EL (cell line): ENCODE measurements at places on chromosomes 5 and 9.

GRCh38 chr5:102411-103043 is 10.6 kb downstream of the PLEKHG4B start:
- DNase-seq = no peak

DNA sequence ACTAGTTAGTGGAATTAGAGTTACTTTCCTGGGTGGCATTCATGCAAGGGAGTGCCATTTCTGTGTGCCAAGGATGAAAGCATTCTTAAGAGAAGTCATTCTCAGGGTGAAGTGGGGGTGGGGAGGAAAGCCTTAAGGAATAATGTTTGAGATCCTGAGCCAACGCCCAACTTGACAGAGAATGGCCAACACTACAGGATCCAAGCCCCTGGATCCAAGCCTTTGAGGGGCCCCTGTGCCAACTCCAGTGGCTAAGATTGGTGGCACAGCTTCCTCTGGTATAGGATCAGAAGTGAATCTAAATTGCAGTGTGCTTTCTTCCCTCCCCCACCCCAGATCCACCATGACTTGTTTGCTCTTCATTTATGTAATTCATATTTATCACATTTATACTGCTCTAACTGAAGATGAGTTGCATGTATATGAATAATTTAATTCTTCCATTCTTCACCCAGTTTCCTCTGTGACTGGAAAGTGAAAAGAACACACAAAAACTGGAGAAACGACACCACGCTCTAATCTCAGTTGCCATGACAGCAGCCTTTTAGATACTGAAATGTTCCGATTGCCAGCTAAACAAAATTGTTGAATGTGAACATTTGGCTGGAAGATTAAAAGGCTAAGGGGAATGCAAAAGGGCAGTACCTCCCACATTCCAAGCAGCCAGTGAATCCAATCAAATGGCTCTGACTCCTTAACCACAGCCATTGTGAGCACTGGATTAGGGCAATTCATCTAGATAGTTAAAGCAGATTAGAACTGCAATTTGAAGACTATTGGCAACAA is 4.5 kb downstream of the ZNF608 start:
- peak; percentile 91 for DNase-seq

GRCh38 chr5:152004095-152004494 is 79.4 kb upstream of the GLRA1 start:
- no peak for DNase-seq

DNA sequence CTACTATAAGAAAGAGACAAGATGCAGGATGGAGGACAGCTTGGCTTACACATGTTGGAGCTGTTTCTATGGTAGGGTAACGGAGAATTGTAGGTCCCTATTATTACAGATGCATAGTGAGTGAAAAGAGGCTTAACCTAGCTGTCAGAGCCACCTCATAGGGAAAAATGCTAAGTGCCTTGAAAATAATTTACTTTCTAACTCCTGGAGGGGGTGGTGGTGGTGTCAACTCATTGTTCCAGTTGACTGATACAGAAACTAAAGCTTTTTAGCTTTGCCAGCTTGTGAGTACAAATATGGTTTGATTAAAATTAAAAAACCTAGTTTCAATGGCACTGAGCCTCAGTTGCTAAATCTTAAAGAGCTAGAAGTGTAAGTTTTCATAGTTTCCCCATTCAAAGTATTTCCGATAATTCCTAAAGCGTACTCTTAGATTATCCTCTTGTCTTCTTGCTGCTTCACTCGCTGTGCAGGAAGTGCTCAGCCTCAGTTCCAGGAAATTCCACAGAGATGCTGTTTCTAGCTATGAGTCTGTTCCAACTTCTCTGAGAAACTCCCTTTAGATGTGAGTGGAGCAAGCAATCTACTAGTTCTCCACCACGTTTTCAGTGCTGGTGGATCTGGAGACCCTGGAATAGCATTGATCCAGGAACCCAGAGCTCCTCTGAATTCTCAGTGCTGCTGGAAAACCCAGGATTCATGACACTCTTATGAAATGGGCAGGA is 265.2 kb downstream of the DMAC1 start:
- DNase-seq = no peak

DNA sequence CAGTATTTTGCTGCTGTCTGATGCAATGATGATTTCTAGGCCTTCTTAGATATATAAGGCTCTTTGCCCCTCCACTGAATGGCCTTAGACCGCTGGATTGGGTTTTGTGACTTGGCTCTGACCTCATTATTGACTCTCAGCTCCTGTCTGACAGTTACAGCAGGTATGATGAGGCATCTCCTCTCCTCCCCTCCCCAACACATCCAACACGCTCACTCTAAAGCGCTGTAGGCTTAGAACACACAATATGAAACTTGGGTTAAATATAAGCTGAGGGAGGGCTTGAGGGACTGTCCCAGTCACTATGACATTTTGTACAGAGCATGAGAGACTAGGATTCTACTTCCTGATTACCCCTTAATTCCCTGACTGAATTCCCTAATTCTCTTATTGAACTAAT is 18.8 kb upstream of the CER1 start:
- DNase-seq = no peak

DNA sequence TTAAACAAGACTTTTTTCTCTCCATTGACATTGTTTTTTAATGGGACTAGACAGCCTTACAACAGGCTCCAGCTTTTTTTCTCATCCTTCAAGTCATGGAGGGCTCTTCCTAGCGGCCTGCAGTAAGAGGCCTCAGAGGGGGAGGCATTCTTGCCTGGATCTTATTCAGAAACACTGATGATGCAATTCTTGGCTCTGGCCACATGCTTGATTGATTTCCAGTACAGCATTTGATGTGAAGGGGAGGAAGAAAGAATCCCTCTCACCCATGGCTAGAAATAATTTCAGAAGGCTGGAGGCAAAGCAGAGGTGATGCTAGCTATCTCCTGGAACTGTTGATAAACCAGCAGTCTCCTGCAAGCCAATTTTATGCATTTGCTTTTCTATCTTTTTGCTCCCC is 324.8 kb downstream of the PRELID2 start:
- DNase-seq = peak; percentile 25

- DNase-seq = no peak
These were observed 21.6 kb upstream of the RASA1 start for GRCh38 chr5:87246061-87246460.

DNA sequence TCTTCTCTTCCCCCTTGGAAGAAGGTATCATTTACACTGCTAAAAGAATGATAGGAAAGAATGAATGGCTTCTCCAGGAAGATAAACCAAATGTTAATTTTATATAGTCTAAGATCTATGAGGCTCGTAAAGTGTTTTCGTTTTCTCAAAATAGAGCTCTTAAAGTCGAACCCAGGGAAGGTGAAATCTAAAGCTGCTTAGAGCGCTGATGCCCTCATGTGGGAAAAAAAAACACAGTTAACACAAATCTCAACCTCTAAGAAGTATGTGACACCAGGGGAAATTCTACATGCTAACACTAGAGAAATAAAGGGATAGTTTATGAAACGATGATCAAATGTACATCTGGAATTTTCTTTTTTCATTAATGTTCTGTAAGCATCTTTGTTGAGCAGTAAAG is 257.9 kb downstream of the RASEF start:
- no peak for DNase-seq

GRCh38 chr5:55633574-55634208 is 78.4 kb downstream of the SLC38A9 start:
- peak; percentile 18 for DNase-seq

- no peak for DNase-seq
These were observed 17.0 kb upstream of the RHOBTB3 start for GRCh38 chr5:95713960-95714710.

- DNase-seq = peak; percentile 39
These were observed 11.3 kb downstream of the MYOZ3 start for GRCh38 chr5:150672237-150672883.

DNA sequence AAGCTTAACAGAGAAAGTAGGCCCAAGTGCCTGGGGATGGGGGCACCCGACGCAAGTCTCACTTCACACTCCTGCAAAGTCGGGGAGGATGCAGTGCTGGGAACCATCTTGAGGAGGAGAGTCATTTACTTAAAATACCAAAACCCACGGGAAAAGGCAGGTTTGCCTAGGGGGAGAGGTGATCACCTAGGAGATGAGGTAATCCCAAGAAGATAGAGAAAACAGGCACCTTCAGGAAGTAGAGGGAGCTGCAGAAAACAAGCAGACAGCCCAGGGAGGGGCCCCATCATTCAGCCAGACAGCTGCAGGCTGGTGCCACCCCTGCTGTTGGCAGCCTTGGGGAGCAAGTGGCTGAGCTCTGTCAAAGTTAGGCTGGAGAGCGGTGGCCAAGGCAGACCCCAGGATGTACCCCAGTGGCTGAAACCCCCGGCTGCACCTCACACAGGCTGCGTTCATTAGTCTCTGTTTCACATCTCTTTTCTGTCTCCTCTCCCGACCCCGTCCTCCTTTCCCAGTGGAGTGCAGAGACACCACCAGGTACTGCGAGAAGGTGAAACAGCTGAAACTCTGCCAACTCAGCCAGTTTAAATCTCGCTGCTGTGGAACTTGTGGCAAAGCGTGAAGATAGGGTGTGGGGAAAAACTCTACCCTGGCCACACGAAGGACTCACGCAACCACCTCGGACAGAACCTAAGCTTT is 124.9 kb downstream of the SAXO1 start:
- no peak for DNase-seq

DNA sequence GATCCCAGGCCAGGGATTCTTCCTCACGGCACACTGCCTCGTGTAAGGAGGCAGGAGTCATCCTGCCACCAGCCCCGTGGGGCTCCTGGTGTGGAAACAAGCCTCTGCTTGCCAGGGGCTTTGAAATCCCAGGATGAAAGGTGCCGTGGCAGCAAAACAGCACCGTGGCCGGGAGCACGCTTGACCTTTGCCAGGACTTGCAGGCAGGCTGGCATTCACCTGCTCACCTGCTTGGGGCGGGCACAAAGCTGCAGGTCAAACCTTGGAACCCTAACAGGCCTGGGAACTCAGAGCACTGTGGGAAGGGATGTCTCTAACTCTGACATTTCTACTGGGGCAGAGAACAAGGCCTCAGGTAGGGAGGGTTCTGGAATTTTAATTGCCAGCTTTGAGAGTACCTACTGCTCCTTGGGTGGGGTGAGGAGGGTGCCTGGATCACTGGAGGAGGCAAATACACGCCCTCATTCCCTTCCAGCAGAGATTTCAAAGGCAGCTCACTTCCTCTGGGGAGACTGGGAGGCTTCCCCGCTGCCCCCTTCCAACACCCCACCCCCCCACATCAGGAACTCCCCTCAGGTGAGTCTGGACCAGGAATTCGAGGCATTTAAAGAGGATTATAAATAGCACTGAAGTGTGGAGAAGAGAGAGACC is 45.6 kb upstream of the STXBP1 start:
- no peak for DNase-seq

DNA sequence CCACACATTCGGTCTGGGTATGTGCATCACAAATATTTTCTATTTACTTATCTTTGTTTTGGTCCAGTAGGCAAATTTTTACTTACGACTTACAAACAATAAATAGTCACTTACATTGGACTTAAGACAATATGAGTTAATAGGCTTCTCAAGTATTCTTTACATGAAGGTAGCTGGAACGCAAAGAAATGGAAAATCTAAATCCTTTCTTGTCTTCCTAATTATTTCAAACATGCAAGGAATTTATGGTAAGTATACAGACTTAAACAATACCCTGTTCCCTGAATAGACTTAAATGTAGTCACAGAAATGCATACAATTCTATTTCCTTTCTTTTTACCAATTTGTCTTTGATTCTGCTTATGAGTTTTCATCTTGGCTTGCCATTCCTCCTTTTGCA is 262.6 kb upstream of the EFNA5 start:
- DNase-seq = no peak

DNA sequence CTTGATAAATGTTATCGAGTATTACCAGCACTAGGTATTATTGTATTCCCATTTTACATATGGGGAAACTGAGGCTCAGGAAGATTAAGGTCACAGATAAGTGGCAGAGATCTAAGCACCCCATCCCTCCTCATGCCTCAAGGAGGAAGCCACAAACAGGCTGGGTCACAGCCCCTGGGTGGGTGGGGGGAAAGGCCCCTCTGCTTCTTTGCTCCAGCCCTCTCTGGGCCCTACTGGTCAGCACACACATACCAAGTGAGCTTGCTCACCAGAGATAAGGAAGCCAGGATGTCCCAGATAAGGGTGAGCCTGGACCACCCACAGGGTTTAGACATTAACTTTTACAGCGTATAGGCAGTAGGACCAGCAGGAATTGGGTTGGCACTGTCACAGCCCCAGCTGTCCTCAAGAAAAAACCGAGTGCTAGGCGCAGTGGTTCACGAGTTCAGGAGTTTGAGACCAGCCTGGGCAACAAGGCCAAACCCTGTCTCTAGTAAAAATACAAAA is 45.3 kb downstream of the STK10 start:
- no peak for DNase-seq

DNA sequence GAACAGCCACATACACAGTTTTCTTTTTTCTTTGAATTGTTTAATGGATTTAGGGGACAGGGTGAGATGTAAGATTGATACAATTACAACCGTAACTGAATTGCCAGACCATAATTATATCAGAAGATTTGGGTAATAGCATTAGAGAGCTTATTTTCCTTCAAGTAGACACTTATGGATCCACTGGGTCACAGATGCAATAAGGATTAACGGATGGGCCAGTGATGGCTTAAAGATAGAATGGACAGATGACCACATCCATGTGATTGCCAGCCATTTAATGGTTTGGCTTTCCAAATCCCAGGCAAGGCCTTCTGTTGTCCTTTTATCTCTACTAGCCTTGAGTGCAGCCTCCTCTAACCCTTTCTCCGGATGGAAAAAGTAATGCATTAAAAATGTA is 94.7 kb upstream of the NUDT12 start:
- no peak for DNase-seq

DNA sequence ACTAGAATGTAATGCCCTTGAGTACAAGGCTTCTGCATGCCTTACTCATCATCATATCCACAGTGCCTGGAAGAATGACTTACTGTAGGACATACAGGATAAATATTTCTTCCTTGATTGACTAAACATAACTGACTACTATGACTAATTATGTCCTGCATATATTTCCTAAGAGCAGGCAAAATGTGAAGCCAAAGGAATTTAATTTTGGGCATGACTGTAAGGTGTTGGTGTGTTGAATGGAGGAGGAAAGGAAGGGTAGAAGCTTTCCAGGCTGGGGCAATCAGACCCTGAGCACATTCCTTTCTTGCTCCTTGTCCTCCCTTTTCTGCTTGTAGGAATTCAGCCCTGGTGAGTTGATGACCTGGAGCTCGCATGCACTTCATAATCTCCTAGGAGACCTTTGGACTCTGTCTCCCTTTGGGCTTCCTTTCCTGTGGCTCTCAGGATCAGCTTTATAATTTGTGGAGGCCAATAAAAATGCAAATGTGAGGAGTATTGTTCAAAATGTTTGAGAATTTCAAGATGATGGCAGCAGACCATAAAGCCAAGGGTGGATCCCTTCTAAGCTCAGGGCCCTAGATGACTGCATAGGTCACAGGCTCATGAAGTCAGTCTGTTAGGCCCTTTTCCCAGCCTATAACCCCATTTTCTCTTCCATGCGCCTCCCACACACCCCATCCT is 174.0 kb downstream of the HMHB1 start:
- DNase-seq = peak; percentile 90

DNA sequence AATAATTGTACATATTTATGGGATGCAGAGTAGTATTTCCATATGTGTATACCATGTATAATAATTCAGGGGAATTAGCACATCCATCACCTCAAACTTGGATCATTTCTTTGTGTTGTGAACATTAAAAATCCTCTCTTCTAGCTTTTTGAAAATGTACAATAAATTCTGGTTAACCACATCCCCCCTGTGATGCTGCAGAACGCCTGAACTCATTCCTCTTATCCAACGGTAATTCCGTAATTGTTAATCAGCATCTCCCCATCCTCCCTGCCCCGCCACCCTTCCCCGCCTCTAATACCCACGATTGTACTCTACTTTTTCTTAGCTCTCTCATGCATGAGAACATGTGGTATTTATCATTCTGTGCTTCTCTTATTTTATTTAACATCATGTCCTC is 127.7 kb upstream of the ANKRD55 start:
- DNase-seq = no peak
